ENCODE measurements at places on chromosomes 2 and 18. TPM values are rescaled to one million over a fixed set of nuclear protein-coding genes. Genes with fewer than 3 reads are reported as not detected.

DNA sequence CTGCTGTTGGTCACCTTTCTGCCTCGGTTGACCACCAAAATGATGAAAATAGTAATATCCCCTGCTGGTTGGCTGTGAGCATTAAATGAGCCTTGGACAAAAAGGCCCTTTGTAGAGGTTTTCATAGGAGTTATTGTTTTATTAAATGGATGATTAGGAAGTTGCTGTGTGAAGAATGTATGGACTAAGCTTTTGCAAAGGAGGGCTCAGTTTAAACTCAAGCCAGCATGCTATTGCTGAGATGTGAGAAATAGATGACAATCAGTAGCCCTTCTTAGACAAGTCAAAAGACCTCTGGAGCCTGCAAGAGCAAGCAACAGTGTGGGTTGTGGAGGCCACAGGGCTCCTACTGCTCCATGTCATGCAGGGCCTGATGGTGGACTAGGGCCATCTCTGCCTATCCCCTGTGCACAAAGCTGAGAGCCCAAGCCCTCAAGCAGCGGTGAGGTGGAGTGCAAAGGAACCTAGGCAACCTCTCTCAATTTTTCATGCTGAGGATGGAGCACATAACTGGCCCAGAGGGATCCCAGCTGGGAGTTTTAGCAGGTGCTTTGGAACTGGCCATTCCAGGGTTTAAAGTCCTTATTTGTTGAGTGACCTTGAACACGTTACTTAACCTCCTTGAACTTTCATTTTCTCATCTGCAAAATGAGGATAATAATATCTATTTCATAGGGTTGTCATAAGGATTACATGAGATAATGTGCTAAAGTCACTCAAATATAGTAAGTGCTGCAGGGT is 37.1 kb downstream of the FOSL2 start:
- peak; percentile 29 for DNase-seq

GRCh38 chr18:67549946-67550345 is 33.4 kb upstream of the DSEL start:
- DNase-seq, result no peak

DNA sequence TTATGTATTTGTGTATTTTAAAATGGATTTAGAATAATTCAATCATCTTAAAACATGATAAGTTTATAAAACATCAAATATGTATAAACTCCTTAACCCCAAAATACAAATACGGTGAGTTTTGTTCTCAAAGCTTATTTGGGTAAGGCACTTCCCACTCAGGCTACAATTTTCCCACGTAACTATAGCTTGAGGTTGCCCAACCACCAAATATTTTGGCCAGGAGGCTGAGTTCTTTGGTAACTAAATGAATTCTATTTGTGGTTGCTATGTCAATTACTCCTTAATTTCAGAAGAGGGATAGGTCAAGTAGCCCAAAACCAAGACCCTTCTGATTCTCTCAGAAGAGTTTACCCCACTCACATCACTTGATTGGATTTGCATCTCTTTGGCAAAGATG is 70.4 kb downstream of the MYL12B start:
- DNase-seq, result no peak

DNA sequence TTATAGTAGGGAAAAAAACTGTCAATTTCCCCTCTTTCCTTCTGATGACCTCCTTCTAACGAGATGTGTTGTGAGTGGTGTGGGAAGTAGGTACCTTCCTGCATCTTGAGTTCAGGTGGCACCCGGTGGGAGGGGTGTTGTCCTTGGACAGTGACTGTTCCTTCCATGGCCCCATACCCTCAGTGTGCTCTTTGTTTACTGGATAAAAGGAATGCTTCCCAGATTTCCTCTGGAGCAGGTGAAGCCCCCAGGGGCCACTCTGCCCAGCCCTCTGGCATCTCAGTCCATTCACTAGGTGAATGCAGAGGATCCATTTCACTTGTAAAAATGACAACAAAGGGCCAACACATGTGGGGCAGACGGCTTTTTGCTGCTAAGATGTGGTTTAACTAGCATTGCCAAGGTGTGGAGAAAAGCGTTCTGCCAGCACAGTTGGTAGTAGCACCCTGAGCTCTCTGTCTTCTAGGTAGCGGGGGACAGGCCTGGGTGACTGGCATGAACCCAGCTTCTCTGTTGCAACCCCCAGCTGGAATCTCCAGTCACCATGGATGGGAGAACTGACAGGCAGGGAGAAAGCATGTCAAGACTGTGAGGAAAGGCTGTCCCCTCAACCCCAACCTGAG is 6.9 kb downstream of the GDF7 start:
- peak; percentile 71 for DNase-seq

- DNase-seq, result no peak
Measured at GRCh38 chr2:201413143-201413542, 38.1 kb downstream of the TRAK2 start.

DNA sequence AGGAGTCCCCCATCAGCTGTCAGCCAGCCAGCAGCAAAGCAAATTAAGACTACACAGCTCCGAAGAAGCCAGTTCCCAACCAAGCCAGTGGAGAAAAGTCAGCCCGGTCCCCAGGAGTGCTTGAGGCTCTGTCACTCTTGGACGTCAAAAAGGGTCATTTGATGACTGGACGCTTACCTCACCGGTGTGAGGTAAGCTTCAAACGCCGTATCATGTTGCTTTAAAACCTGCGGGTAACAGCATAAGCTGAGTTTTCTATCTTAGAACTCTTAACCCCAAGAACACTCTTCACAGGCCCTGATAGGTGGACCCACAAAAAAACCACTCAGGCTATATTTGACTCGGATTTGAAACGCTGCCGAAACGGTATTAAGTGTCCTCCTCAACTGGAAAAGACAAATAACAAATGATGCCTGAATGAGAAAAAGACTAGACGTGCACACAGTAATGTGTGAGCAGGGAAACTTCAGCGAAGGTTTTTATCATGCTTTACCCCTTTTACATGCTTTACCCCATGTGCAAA is 682 bp upstream of the LNPK start:
- peak; percentile 54 for DNase-seq

- DNase-seq, result no peak
Measured at GRCh38 chr2:109345653-109346480, 216.9 kb downstream of the SH3RF3 start.

- peak; percentile 80 for DNase-seq
Measured at GRCh38 chr2:42132966-42133641, 36.0 kb upstream of the EML4 start.

DNA sequence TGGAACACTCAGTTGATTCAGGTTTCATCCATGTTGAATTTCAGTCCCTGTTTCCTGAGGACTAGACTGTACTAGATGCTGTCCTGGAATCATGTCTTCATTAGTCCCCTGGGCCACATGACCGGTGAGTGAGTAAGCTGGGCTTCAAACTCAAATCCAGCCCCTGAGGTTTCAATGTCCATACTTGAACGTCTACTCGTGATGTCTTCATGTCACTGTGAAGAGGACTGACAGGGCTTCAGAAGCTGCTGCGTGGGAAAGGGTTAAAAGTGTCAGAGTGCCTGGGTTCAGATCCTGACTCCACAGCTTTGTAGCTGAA is 101.2 kb downstream of the CDK15 start:
- no peak for DNase-seq

- peak; percentile 66 for DNase-seq
Measured at GRCh38 chr18:3093624-3094337, 80.8 kb upstream of the LPIN2 start.

DNA sequence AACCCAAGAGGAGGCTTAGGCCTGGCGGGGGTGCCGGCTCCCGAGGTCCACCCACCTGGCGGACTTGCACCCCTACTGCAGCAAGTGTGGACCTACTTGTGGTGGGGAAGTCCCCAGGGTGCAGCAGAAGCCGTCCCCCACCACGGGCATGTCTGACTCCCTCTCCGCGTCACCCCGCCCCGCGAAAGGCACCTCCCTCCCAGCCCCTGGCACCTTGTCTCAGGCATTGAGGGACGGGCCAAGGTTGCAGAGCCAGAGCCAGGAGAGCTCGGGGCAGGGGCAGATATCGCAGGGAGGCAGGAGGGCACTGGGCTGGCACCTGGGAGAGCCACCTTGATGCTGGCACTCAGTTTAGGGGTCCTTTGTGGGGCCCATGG is 19.0 kb downstream of the CROCC2 start:
- peak; percentile 11 for DNase-seq

The AQP12A gene
- not detected for total RNA-seq

The LBX2 gene
- 5.4 TPM for total RNA-seq

The CCDC74A gene
- 15.9 TPM for total RNA-seq

The GNAL gene
- 0.59 TPM for total RNA-seq

The RSAD2 gene
- 0.72 TPM for total RNA-seq

The REG3A gene
- not detected for total RNA-seq

Data from osteoblast (primary cell).